Activated CD4-positive, alpha-beta T cell treated with anti-CD3 and anti-CD28 coated beads, Interleukin-2, Interleukin-4, amounts not matched to agents 100 ng/mL and 50 ng/mL, durations not matched to agents 16 hours and 8 hours (primary cell): ENCODE measurements at places on chromosomes 11 and 22.

DNA sequence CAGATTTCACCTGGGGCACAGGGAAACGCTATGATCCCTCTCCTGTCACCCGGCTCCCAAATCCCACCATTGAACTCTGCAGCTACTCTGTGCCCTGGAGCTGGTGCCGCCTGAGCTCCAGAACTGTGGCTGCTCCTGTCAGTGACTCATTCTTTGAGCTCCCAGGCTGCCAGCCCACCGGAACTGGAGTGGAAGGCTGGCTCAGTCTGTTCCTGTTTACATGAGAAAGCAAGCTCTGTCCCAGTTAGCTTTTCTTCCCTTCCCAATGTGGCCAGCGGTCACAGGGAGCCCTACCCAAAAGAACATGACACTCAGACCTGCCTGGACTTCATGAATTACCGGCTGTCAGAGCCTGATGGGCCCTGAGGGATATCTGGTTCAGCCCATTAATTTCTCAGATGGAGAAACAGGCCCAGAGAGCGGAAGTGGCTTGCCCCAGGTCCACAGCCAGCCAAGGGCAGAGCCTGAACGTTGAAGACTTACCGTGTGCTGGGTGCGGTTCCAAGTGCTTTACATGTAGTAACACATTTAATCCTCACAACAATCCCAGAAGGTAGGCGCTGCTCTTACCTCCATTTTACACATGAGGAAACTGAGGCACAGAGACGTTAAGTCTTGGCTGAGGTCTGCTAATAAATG lies 23.8 kb upstream of the IGSF22 start:
- no peak for DNase-seq

GRCh38 chr11:111359223-111360149 lies 19.6 kb downstream of the POU2AF1 start:
- peak; percentile 26 for DNase-seq

GRCh38 chr11:17923217-17923616 lies 89.6 kb downstream of the SERGEF start:
- no peak for DNase-seq

- no peak for DNase-seq
These were observed 3.7 kb downstream of the RPS3 start for GRCh38 chr11:75403037-75403436.

DNA sequence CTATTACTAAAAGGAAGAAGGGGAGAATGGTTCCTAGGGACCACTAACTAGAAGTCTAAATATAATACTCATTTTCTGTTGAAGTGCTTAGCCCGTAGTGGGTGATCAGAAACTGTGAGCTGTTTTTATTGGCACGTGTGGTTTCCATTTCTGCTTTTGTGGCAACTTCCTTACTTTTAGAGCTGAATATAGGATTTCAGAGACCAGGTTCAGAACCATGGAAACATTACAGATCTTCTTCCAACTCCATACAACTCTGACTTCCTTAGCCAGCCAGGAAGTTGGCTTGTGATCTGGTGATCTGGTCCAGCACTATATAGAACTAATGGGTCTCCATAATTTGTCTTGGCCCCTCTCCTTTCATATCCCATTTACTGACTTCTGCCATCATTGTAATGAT lies 2.6 kb upstream of the ME3 start:
- DNase-seq, result no peak

- DNase-seq, result no peak
These were observed at the start of gene CEND1 for GRCh38 chr11:789943-790342. CEND1 (minus strand) TSS chr11:790090; CDS start chr11:788576, 1,514 bp downstream.

DNA sequence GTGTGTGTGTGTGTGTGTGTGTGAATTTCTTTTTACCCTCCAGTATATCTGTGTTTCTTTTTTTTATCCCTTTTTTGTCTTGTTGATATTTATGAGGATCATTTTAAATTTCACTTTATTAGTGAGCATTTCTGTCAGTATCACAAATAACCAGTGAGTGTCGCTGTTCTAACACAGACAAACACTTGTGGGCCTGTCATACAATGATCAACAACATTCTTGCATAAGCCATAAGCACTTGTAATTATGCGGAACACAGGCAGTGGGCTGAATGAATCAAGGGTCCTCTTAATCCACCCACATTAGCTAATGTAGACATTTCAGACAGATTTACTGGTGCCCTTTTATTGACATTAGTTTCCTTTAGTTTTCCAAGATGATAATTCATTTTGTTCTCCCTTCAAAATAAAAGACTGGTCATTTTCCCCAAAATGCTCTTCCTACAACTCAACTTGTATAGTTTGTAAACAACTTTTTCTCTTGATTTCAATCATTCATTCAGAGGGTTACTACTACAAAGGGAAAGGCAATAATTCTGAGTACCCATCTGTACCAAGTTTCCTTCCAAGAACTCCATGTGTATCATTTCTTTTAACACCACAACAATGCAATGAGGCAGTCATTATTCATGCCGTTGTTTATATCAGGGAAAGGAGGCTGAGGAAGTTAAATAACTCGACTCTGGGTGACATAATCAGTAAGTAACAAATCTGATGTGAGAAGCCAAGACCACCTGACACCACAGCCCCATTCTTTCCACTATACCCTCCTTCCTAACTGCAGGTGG lies 34.5 kb upstream of the ANO3 start:
- peak; percentile 31 for DNase-seq

DNA sequence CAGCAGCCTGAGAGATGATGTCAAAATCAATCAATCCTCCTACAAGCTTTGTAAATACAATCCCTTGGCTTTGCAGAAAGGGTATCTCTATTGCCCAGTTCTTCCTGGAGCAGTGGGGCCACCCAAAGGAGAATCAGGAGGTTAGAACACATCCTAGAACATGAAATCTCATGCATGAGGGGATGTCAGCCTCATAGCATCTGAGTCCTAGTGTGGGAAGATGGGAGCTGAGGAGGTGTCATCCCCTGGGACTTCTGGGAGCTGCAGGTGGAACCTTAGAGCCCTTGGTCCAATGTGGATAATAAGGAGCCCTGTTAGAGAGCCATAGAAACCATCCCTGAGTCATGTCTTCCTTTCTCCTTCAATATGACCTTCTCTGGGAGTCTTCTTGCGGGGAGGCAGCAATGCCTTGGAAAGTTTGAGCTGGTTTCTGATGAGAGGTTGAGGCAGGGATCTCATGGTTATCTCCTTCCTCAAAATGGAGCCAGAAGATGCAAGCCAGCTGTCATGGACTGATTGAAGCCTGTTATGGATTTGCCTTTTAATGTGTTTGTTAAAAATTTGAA lies 74.8 kb downstream of the BDNF start:
- no peak for DNase-seq

GRCh38 chr11:34464591-34465051 lies 25.9 kb downstream of the CAT start:
- DNase-seq, result no peak

DNA sequence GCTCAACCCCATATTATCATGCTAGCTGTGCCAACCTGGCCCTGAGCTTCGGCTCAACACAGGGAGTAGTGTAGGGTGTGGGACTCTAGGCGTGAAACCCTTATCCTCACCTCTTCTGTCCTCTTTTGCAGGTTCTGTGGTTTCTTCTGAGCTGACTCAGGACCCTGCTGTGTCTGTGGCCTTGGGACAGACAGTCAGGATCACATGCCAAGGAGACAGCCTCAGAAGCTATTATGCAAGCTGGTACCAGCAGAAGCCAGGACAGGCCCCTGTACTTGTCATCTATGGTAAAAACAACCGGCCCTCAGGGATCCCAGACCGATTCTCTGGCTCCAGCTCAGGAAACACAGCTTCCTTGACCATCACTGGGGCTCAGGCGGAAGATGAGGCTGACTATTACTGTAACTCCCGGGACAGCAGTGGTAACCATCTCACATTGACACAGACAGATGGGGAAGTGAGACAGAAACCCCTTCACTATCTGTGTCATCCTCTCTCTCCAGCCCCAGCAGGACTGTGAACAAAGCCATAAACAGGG lies 76.4 kb downstream of the GGTLC2 start:
- no peak for DNase-seq

GRCh38 chr11:118889797-118890196 lies 6.1 kb downstream of the CXCR5 start:
- no peak for DNase-seq

DNA sequence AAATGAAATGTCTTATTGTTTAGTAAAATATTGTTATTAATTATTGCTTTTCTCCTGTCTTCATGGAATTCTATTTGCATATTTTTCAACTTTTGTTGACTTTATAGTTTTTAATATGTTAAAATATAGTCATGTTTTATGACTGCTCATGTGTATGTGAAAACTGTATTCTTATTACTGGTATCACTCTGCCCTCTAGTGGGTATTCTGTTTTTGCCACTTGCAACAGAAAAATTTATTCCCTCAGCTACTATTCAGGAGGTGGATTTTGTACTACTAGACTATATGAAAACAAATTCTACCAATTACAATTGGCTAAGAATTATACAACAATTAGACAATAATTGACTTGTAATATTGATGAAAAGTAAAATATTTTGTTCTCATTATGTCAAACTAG lies 45.0 kb downstream of the OR4C6 start:
- peak; percentile 48 for DNase-seq

DNA sequence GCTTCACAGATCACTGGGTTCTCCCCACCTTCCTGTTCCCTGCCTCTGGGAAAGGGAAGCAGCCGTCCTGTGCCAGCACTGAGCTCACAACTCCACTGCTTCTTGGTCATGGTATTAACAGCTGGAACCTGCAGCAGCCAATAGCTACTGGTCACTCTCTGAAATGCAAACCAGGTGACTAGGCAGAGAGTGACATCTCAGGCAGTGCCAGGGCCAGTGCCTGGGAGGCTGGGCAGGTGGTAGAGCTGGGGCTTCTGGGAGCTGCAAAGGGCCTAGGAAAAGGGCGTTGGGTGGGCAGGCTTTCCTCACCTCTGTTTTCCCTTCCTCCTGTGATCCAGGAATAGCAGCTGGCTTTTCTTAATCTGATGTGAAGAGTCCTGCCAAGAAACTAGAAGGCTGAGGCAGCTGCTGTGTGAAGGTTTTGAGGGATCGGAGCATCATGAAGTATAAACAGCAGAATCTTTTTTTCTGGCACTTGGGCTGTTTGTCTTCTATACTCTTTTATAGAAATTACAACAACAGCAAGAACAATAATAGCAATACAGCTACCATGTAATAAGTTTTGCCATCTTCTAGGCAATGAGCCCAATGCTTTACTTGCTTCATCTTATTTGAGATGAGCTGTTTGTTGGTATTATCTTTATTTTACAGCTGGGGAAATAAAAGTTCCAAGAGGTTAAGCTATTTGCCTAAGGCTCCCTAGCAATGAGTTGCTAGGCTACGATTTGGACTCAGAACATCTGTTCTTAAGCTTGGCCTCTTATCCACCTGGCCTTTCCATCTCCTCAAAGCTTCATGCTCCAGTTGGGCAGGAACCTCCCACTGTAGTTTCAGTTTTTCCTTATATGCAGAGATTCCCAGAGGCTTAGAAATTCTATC lies 22.0 kb upstream of the CD44 start:
- DNase-seq, result no peak

GRCh38 chr11:88333862-88334261 lies 3.7 kb downstream of the CTSC start:
- DNase-seq, result no peak

GRCh38 chr11:12239396-12239795 lies 129.0 kb downstream of the MICAL2 start:
- DNase-seq, result no peak

GRCh38 chr11:116605543-116606459 lies 167.0 kb downstream of the BUD13 start:
- peak; percentile 49 for DNase-seq

- no peak for DNase-seq
These were observed 6.0 kb upstream of the CLCF1 start for GRCh38 chr11:67379061-67380058.

DNA sequence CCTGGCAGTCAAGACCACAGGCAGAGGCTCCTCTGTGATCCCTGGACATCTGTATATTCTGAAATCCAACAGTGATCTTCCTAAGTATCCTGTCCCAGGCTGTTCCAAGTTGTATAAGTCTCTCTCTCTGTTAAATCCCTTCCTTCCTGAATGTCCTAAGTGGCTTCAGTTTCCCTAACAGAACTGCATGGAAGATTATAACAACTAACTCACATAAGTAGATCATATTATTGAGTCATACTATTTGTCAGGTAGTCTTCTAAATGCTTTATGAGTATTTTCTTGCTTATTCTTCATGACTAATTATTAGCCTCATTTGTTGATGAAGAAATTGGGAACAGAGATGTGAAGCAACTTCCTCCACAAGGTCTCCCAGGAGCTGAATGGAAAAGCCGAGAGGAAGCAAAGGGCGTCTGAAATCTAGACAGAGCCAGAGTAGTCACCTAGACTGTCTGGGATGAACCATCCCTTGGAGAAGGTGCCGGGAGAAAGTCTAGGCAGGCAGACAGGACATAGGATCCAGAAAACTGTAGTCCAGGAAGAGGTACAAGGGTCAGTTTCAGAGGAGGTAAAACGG lies 93.2 kb upstream of the FAT3 start:
- no peak for DNase-seq

- no peak for DNase-seq
These were observed 14.8 kb downstream of the IGLL5 start for GRCh38 chr22:22902247-22903001.

DNA sequence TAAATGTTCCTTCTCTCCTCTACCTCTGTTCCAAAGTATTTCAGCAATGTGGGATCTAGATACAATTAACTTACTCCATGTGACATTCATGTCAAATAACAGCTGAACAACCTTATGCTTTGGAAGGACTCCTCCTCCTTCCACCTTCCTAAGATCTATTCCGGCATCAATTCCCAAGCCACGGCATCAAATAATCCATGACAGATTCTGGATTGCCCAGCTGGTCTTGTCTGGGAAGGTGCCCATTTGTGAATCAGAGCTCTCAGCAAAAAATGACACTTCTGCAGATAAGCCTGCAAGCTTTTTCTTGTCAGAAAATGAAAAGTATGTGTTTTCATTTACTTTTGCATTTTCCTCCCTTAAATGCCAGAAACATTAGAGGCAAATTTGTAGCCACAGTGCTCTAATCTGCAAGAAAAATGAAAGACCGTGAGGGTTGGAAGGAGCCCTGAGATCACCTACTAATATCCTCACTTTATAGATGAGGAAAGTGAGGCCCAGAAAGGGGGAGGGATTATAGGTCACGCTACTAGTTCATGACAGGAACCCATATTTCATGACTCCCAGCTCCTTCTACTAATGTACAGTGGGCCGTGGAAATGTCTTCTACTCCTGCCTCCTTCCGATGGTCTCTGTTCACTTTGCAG lies 124.0 kb downstream of the ME3 start:
- no peak for DNase-seq

DNA sequence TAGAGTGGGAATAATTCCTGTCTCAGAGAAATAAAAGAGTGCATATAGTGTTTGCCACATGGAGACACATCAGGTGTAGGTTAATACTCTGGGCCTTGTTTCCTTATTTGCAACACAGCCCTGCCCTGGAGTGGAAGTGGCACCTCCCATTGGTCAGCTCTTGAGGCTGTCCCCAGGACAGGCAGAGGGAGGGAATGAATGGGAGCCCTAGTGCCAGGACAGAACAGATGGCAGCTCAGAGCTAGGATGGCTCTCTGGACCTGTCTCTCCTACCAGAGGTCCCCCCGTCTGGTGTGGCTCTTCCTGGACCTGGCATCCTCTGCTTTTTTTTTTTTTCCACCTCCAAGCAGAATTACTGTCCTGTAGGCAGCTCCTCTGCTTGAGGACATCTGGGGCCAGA lies 35.6 kb downstream of the LIMK2 start:
- DNase-seq, result no peak

- no peak for DNase-seq
These were observed at the start of gene SERPING1 for GRCh38 chr11:57597461-57597915. SERPING1 (plus strand) TSS chr11:57597685; CDS start chr11:57598271, 586 bp downstream.

- DNase-seq, result no peak
These were observed 192.0 kb downstream of the BUD13 start for GRCh38 chr11:116580799-116581198.
